ENCODE measurements at places on chromosomes 16 and 17. TPM values are rescaled to one million over a fixed set of nuclear protein-coding genes. Genes with fewer than 3 reads are reported as not detected.

DNA sequence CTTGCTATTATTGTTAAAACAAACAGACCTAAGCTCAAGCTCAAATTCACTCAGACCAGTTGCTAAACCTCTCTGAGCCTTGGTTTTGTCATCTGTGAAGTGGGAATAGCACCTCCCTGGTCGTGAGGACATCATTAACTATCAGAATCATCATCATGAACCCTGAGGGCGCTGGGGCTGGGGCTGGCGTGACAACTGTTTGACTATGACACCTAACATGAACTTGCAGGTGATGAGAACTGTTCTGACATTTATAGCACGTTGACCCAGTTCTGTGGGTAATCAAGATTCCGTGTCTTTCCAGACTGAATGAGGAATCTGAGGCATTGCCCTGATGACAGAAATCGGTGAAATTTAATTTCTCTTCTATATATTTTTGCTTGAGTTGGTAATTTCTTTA, 71.3 kb upstream of the CDH5 start:
- DNase-seq: no peak
- no peak overlapping the region for H3K4me3 ChIP-seq
- no peaks in the 10 kb centered on the region for H3K27me3 ChIP-seq
- no peaks in the 10 kb centered on the region for H3K36me3 ChIP-seq
- no peak overlapping the region for H3K27ac ChIP-seq

DNA sequence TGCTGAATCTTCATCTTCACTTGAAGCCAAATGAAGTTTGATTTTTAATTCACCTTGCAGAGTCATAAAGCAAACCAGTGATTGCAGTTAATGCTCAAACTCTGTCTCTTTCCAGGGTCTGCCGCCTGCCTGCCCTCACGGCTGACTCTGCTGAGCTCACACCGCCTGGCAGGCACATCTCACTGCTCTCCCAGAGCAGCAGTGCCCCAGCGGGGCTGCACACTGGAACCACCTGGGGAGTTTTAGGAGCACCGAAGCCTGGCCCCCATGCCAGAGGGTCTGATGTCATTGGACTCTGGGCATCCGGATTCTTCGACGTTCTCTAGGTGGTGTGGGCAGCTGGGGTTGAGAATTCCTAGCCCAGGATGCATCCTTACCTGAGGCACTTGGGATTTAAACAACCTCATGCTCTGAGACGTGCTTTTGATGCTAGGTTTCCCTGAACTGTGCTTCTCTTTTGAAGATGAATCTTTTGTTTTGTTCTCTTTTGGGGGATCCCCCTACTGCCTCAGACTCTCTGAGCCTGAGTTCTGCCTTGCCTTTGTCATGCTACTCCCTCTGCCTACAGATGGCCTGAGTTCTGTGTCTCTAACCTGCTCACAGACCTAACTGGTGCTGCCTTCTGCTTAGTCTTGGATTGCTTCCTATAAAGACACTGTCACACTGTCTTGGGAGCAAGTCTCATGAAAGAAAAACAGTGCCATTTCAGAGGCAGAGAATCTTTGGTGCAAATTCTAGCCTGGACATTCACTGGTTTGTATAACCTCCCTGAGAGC, 438.1 kb upstream of the CCL2 start:
- no peak overlapping the region for H3K27ac ChIP-seq
- H3K4me1 ChIP-seq: no peaks in the 10 kb centered on the region
- DNase-seq: no peak
- H3K36me3 ChIP-seq: no peaks in the 10 kb centered on the region

GRCh38 chr17:3685174-3685573, 10.8 kb downstream of the P2RX5 start:
- DNase-seq: no peak
- no peak overlapping the region for H3K4me3 ChIP-seq
- no peaks in the 10 kb centered on the region for H3K4me1 ChIP-seq
- no peaks in the 10 kb centered on the region for H3K27me3 ChIP-seq

DNA sequence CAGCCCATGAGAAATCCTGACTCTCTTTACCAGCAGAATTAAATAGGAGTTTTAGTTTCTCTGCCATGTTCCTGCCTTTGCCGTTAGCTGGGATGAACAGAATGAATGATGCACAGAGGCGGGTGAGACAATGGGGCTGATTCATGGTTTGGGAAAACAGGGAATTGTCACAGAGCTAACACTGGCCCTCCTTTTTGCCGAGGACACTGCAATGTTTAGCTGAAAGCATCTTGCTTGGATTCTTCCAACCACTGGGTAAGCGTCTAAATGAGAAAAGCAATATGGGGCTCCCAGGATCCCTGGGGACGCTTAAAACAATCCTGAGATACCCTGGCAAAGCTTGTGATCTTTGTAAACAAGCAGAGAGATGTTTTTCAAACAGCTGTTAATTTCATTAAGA, 12.8 kb upstream of the PAFAH1B1 start:
- no peaks in the 10 kb centered on the region for H3K27me3 ChIP-seq
- H3K4me3 ChIP-seq: no peak overlapping the region
- no peaks in the 10 kb centered on the region for H3K4me1 ChIP-seq
- H3K27ac ChIP-seq: no peak overlapping the region

DNA sequence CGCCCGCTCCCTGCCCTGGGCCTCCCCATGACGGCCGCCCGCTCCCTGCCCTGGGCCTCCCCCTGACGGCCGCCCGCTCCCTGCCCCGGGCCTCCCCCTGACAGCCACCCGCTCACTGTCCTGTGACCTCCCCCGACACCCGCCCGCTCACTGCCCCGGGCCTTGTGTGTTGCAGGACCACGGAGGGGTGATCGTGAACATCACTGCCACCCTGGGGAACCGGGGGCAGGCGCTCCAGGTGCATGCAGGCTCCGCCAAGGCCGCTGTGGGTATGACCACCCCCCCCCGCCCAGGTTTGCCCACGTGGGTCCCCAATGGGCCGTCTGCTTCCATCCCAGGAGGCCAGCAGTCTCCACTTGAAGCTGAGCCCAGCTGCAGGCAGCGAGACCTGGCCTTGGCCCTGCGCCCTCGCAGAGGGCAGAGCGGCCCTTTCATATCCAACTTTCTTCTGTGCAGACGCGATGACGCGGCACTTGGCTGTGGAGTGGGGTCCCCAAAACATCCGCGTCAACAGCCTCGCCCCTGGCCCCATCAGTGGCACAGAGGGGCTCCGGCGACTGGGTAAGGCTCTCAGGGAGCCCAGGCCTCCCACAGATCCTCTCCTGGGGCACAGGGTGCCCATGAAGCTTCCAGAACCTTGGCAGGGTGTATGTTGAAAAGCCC, 9.0 kb downstream of the DECR2 start:
- peak; percentile 73 for DNase-seq
- H3K27me3 ChIP-seq: no peaks in the 10 kb centered on the region
- H3K4me1 ChIP-seq: peaks cover 16% of the 10 kb centered on the region
- no peak overlapping the region for H3K27ac ChIP-seq
- no peaks in the 10 kb centered on the region for H3K36me3 ChIP-seq
- H3K4me3 ChIP-seq: no peak overlapping the region

- H3K27me3 ChIP-seq: no peaks in the 10 kb centered on the region
- peaks cover 5% of the 10 kb centered on the region for H3K4me1 ChIP-seq
- H3K4me3 ChIP-seq: no peak overlapping the region
- H3K36me3 ChIP-seq: no peaks in the 10 kb centered on the region
Observed at GRCh38 chr17:49312722-49313121, 49.3 kb downstream of the ZNF652 start.

GRCh38 chr16:87404764-87405625, 12.9 kb downstream of the MAP1LC3B start:
- no peaks in the 10 kb centered on the region for H3K27me3 ChIP-seq
- no peaks in the 10 kb centered on the region for H3K4me1 ChIP-seq
- H3K4me3 ChIP-seq: no peak overlapping the region
- no peak overlapping the region for H3K27ac ChIP-seq

DNA sequence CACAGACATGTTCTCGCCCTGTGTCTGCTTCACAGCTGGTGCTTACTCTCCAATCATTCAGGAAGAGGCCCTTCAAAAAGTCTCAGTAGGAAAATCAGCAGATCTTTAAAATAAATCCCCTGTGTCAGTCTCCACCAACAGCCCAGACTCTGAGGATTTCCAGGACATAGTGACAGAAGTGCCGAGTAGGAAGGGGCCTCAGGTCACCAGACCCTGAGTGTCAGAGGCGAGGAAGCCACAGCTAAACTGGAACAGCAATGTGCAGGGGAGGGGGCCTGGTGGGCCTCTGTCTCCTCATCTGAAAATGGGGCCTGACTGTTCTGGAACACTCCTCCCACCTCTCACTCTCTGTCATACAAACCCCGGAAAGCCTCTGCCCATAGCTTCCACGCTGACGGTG, 6.3 kb downstream of the CACNG4 start:
- no peak overlapping the region for H3K27ac ChIP-seq
- H3K36me3 ChIP-seq: no peaks in the 10 kb centered on the region
- no peak overlapping the region for H3K4me3 ChIP-seq
- no peaks in the 10 kb centered on the region for H3K27me3 ChIP-seq
- DNase-seq: no peak

GRCh38 chr17:19568016-19568350, 34.3 kb downstream of the SLC47A1 start:
- no peak for DNase-seq
- no peaks in the 10 kb centered on the region for H3K4me1 ChIP-seq
- no peak overlapping the region for H3K27ac ChIP-seq
- H3K27me3 ChIP-seq: no peaks in the 10 kb centered on the region

DNA sequence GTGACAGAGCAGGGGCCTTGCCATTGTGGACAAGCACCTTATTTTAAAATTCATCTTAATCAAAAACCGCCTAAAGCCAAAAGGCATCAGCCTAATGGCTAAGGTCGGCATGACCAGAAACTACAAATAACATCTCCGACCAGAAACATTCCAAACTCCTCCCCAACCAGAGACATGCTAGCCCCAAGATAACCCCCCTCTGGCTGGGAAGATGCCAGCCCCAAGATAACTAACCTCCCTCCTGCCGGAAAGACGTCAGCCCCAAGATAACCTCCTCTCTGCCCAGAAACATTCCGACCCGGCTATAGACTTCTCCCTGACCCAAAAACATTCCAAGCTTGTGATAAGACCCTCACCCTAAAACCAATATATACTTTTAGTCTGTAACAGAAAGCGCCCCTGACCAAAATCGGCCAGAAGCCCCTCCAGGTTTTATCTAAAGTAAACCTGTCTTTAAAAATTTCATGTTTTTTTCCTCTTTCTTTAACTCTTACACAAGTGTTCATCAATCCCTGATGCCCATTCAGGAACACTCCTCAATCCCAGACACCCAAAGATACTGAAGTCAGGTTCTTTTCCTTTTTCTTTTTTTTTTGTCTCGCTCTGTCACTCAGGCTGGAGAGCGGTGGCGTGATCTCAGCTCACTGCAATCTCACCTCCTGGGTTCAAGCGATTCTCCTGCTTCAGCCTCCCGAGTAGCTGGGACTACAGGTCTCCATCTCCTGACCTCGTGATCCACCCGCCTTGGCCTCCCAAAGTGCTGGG, 32.7 kb downstream of the TLE7 start:
- peak; percentile 77 for DNase-seq
- no peaks in the 10 kb centered on the region for H3K36me3 ChIP-seq
- H3K27ac ChIP-seq: no peak overlapping the region
- no peaks in the 10 kb centered on the region for H3K27me3 ChIP-seq
- H3K4me1 ChIP-seq: peaks cover 5% of the 10 kb centered on the region

DNA sequence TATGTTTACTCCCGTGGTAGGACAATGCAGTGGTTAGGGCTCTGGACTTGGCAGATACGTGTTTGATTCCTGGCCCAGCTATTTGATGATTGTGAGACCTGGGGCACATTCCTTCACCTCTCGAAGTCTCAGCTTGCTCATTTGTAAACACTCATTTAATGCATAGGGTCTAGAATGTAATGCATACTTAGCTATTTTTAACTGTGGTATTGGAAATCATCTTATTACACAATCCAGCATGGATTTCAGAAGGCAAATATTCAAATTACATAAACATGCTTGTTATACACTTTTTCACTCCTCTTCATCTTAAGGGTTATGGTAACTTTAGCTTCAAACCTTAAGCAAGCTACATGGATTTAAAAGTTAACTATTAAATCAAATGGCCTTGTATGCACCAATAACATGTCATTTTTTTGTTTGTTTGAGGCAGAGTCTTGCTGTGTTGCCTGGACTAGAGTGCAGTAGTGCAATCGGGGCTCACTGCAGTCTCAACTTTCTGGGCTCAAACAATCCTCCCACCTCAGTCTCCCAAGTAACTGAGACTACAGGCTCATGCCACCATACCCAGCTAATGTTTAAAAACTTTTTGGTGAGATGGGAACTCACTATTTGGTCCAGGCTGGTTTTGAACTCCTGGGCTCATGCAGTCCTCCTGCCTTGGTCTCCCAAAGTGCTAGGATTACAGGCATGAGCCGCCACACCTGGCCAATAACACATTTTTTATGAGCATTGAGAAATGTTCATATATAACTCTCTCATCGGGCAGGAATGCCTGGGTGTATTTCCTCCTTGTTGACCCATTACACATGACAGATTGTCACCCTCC, 52.5 kb downstream of the VAT1L start:
- no peak for DNase-seq
- H3K36me3 ChIP-seq: no peaks in the 10 kb centered on the region
- H3K27me3 ChIP-seq: no peaks in the 10 kb centered on the region
- no peak overlapping the region for H3K27ac ChIP-seq

- no peaks in the 10 kb centered on the region for H3K36me3 ChIP-seq
- H3K4me1 ChIP-seq: no peaks in the 10 kb centered on the region
- no peak overlapping the region for H3K27ac ChIP-seq
- H3K27me3 ChIP-seq: no peaks in the 10 kb centered on the region
- no peak for DNase-seq
- H3K4me3 ChIP-seq: no peak overlapping the region
Observed at GRCh38 chr17:32103476-32104113, 38.7 kb upstream of the RHOT1 start.

DNA sequence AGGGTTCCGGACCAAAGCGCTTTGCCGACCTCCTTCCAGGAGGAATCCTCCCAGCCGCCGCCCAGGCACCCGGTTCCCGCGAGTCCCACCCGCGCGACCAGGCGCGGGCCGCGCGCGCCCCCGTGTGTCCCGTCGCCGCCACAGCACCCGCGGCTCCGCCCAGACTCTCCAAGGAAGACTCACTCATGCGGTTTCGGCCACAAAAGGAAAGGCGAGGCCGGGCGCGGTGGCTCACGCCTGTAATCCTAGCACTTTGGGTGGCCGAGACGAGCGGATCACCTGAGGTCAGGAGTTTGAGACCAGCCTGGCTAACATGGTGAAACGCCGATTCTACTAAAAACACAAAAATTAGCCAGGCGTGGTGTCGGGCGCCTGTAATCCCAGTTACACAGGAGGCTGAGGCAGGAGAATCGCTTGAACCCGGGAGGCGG, 3.5 kb upstream of the PKMYT1 start:
- H3K27ac ChIP-seq: no peak overlapping the region
- peak; percentile 86 for DNase-seq
- peak overlapping the region; percentile 29 for H3K4me3 ChIP-seq
- H3K27me3 ChIP-seq: no peaks in the 10 kb centered on the region
- no peaks in the 10 kb centered on the region for H3K36me3 ChIP-seq
- H3K4me1 ChIP-seq: peaks cover 31% of the 10 kb centered on the region

Gene LLGL1
- total RNA-seq: 40.0 TPM

Gene NQO1
- total RNA-seq: 10.1 TPM

Gene GPR142
- total RNA-seq: 0.87 TPM

Gene ELAC2
- 108 TPM for total RNA-seq

Gene SAMD14
- total RNA-seq: 3.3 TPM

Gene ASGR2
- 0.47 TPM for total RNA-seq
